ENCODE measurements at places on chromosomes 11 and 22.

DNA sequence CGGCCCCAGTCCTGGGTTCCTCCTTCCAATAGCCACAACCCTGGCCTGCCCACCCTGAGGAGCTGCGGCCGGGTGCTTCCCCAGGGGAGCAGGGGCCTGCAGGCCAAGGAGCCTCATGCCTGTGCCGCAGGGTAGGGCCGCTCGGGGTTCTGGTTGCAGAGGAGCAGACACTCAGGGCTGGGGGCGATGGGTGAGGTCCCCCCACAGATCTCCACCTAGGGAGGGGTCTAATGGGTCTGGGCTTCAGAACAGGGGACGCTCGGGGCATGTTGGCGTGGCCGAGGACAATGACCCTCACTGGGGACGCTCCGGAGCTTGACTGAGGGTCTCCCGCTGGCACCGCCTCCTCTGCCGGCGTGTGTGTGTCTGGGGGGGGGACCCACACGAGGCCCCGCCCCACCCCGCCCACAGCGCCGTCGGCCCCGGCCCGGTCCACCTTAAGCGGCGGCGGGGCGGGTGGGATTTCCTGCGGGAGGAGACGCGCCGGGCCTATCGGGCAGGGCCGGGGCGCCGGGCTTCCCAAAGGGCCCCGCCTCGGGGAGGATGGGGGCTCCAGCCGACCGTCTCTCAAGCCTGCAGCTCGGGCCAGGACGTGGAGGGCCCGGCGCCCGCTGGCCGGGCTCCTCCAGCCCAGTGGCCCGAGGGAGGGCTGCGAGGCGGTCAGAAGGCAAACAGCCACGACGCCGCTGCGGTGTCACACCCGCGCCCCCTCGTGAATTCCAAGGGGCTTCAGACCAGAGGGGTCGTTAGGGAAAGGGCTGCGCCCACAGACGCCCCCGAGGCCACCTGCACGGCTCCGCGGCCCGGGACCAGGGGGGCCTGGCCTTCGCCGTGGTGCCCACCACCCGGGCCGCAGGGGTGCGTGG lies 640 bp upstream of the ZDHHC8 start:
- H3K4me1 ChIP-seq, result peaks cover 44% of the 10 kb centered on the region
- peaks cover 3% of the 10 kb centered on the region for H3K36me3 ChIP-seq
- peak overlapping the region; percentile 54 for H3K4me3 ChIP-seq
- no peaks in the 10 kb centered on the region for H3K27me3 ChIP-seq
- no peak overlapping the region for H3K27ac ChIP-seq

DNA sequence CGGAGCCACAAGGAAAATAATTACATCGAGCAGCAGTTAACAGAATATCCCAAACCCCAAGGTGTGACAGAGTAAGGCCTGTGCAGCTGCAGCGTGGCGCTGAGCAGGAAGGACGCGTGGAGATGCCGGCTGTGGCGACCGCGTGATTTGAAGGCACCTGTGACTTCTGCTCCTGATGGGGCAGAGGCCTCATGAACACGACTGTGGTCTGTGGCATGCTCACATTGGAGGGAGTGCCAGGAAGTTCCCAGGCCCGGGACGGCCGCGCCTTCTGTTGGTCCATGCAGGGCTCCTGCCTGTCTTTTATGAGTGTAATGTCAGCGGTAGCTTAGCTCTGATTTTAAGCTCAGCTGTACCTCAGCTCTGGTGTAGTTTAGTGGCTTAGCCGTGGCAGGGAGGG lies 50.4 kb downstream of the TPCN2 start:
- DNase-seq, result no peak
- H3K4me3 ChIP-seq, result no peak overlapping the region
- H3K4me1 ChIP-seq, result no peaks in the 10 kb centered on the region
- no peaks in the 10 kb centered on the region for H3K36me3 ChIP-seq

GRCh38 chr22:31800065-31800464 lies 46.2 kb downstream of the DEPDC5 start:
- no peak overlapping the region for H3K27ac ChIP-seq
- no peak overlapping the region for H3K4me3 ChIP-seq
- DNase-seq, result no peak
- peaks cover 16% of the 10 kb centered on the region for H3K36me3 ChIP-seq
- no peaks in the 10 kb centered on the region for H3K27me3 ChIP-seq

GRCh38 chr11:66637557-66638176 lies 836 bp upstream of the RBM4 start:
- H3K36me3 ChIP-seq, result peaks cover 25% of the 10 kb centered on the region
- H3K4me3 ChIP-seq, result peak overlapping the region; percentile 97
- H3K4me1 ChIP-seq, result peaks cover 62% of the 10 kb centered on the region
- no peak for DNase-seq
- H3K27me3 ChIP-seq, result no peaks in the 10 kb centered on the region

GRCh38 chr11:85044911-85045310 lies 582.2 kb downstream of the DLG2 start:
- H3K27me3 ChIP-seq, result no peaks in the 10 kb centered on the region
- DNase-seq, result no peak
- H3K36me3 ChIP-seq, result no peaks in the 10 kb centered on the region
- no peak overlapping the region for H3K27ac ChIP-seq

GRCh38 chr11:90744169-90744568 lies 521.3 kb upstream of the CHORDC1 start:
- H3K4me1 ChIP-seq, result no peaks in the 10 kb centered on the region
- no peaks in the 10 kb centered on the region for H3K27me3 ChIP-seq
- no peak overlapping the region for H3K27ac ChIP-seq
- no peak overlapping the region for H3K4me3 ChIP-seq

DNA sequence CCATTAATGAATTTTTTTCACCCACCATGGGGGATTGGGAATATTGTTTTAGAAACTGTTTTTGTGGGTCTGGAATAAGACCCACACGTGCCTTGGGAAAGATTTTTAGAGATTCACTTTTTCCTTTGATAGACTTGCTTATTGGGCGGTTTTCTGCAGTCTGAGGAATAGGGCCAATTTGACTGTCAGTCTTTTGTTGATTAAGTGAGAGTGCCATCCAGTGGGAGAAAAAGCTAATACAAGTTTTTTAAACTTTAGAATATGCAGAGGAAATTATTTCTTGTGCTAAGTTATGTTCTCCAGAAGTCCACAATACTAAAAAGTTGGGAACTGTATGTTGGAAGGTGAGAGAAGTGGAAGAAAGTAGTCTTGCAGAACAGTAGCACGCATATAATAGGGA lies 56.1 kb downstream of the PRMT3 start:
- no peak overlapping the region for H3K27ac ChIP-seq
- no peak for DNase-seq
- no peaks in the 10 kb centered on the region for H3K4me1 ChIP-seq
- H3K36me3 ChIP-seq, result peaks cover 7% of the 10 kb centered on the region
- no peak overlapping the region for H3K4me3 ChIP-seq

DNA sequence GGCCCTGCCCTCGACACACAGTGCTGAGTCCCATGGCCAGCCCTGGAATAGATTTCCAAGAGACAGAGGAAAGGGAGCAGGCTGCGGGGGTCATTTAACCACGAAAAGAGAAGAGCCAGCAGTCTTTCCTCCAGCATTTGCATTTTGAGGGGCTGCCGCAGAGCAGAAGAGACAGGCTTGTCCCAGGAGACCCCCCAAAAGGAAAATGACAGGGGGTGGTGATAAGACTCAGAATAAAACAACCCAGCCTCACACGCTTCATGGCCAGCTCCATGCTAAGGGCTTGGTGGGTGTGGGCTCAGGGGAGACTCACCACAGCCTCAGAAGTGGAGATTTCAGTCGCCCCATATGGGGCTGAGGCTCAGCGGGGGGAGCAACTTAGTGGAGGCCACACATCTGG lies 16.9 kb downstream of the TRIOBP start:
- no peaks in the 10 kb centered on the region for H3K4me1 ChIP-seq
- no peaks in the 10 kb centered on the region for H3K36me3 ChIP-seq
- DNase-seq, result no peak
- H3K27me3 ChIP-seq, result no peaks in the 10 kb centered on the region

DNA sequence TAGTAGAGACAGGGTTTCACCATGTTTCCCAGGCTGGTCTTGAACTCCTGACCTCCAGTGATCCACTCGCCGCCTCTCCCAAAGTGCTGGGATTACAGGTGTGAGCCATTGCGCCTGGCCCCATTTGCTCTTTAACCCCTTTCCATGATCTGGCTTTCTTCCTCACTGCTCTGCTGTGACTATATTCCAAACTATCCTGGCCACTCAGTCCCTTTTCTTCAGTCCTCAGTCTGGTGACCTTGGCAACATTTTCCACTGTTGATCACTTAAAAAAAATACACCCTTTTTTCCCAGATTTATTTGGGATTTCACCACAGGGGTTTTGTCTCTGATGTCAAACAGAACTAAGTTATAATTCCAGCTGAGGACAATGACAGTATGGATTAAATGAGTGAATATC lies 24.5 kb downstream of the MMP20 start:
- H3K4me1 ChIP-seq, result peaks cover 36% of the 10 kb centered on the region
- H3K4me3 ChIP-seq, result peak overlapping the region; percentile 37
- DNase-seq, result no peak
- peaks cover under 1% of the 10 kb centered on the region for H3K27me3 ChIP-seq
- H3K27ac ChIP-seq, result peak overlapping the region; percentile 50
- H3K36me3 ChIP-seq, result no peaks in the 10 kb centered on the region

GRCh38 chr11:82790723-82791484 lies 57.2 kb upstream of the FAM181B start:
- H3K27me3 ChIP-seq, result no peaks in the 10 kb centered on the region
- no peaks in the 10 kb centered on the region for H3K4me1 ChIP-seq
- no peaks in the 10 kb centered on the region for H3K36me3 ChIP-seq
- no peak overlapping the region for H3K27ac ChIP-seq
- DNase-seq, result no peak

DNA sequence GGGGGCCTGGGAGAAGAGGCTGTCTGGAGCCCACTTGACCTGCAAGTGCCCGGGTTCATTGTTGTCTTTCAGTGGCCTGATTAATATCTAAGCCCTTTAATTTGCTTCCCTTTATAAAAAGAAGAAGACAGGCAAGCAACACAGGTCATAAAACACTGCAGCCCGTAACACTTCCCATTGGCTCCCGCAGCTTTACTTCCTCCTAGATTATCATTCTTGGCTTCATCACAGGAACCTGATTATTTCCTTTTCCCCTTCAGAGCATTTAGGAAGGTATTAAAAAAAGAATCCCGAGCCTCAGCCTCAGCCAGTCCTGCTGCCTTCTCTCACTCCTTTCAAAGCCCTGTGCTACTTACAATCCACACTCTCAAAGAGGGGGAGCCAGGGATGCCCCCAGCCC lies 183.2 kb downstream of the GRIK4 start:
- H3K4me3 ChIP-seq, result no peak overlapping the region
- no peak for DNase-seq
- no peaks in the 10 kb centered on the region for H3K36me3 ChIP-seq
- H3K27me3 ChIP-seq, result peaks cover 38% of the 10 kb centered on the region
- H3K27ac ChIP-seq, result no peak overlapping the region
- no peaks in the 10 kb centered on the region for H3K4me1 ChIP-seq

DNA sequence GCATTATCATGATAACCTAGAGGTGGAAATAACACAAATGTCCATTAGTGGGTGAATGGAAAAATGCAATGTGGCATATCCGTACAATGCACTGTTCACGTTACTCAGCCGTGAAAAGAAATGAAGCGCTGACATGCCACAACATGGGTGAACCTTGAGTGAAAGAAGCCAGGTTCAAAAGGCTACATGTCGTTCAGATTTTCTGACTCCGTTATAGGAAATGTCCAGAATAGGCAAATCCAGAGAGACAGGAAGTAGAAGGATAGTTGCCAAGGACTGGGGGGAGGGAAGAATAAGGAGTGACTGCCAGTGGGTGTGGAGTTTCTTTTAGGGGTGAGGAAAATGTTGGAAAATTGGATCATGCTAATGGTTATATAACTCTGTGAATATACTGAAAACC lies 133.8 kb downstream of the ATXN10 start:
- no peaks in the 10 kb centered on the region for H3K27me3 ChIP-seq
- peaks cover 7% of the 10 kb centered on the region for H3K36me3 ChIP-seq
- H3K27ac ChIP-seq, result no peak overlapping the region
- no peak overlapping the region for H3K4me3 ChIP-seq
- no peak for DNase-seq

- H3K36me3 ChIP-seq, result no peaks in the 10 kb centered on the region
- peak; percentile 30 for DNase-seq
- no peak overlapping the region for H3K27ac ChIP-seq
- H3K27me3 ChIP-seq, result peaks cover 37% of the 10 kb centered on the region
- H3K4me1 ChIP-seq, result no peaks in the 10 kb centered on the region
- no peak overlapping the region for H3K4me3 ChIP-seq
Observed at GRCh38 chr11:113994077-113994954, 19.4 kb downstream of the HTR3A start.

DNA sequence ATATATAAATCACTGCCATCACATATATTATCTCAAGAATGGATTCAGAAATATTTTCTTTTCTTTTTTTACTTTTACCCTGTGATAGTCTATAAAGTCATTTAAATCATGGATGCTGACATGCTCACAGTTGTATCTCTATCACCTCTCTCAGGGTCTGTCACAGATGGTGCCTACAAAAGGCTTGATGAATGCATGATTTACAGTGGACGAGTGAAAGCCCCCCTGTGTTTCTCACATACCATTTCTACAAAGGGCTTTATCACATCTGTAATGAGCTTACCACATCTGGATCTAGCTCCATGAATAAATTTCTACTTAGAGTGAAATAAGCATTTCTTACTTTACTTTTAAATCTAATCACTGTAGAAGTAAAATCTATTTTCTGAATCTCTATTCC lies 121.4 kb upstream of the CARD18 start:
- peaks cover 7% of the 10 kb centered on the region for H3K27me3 ChIP-seq
- no peaks in the 10 kb centered on the region for H3K36me3 ChIP-seq
- no peaks in the 10 kb centered on the region for H3K4me1 ChIP-seq
- H3K27ac ChIP-seq, result no peak overlapping the region

GRCh38 chr11:19963697-19964387 lies 196.4 kb downstream of the DBX1 start:
- peaks cover 38% of the 10 kb centered on the region for H3K4me1 ChIP-seq
- H3K27ac ChIP-seq, result no peak overlapping the region
- H3K4me3 ChIP-seq, result peak overlapping the region; percentile 63
- DNase-seq, result peak; percentile 67

- DNase-seq, result no peak
- peaks cover 80% of the 10 kb centered on the region for H3K4me1 ChIP-seq
- no peak overlapping the region for H3K27ac ChIP-seq
- H3K36me3 ChIP-seq, result peaks cover 2% of the 10 kb centered on the region
- H3K4me3 ChIP-seq, result peak overlapping the region; percentile 74
Observed at GRCh38 chr11:74005721-74006517, 3.0 kb downstream of the UCP3 start.

- H3K27me3 ChIP-seq, result no peaks in the 10 kb centered on the region
- H3K27ac ChIP-seq, result no peak overlapping the region
- H3K4me3 ChIP-seq, result no peak overlapping the region
- no peak for DNase-seq
Observed at GRCh38 chr11:41289408-41289807, 170.0 kb downstream of the LRRC4C start.

GRCh38 chr22:27237080-27237741 lies 564.3 kb downstream of the MN1 start:
- DNase-seq, result no peak
- H3K4me1 ChIP-seq, result no peaks in the 10 kb centered on the region
- no peak overlapping the region for H3K27ac ChIP-seq
- no peak overlapping the region for H3K4me3 ChIP-seq
- H3K36me3 ChIP-seq, result no peaks in the 10 kb centered on the region

- no peak for DNase-seq
- peaks cover 46% of the 10 kb centered on the region for H3K27me3 ChIP-seq
- no peaks in the 10 kb centered on the region for H3K4me1 ChIP-seq
- H3K27ac ChIP-seq, result no peak overlapping the region
- no peak overlapping the region for H3K4me3 ChIP-seq
- no peaks in the 10 kb centered on the region for H3K36me3 ChIP-seq
Observed at GRCh38 chr11:134802116-134802515, 390.1 kb upstream of the B3GAT1 start.

- H3K4me1 ChIP-seq, result no peaks in the 10 kb centered on the region
- DNase-seq, result no peak
- no peak overlapping the region for H3K27ac ChIP-seq
- H3K36me3 ChIP-seq, result peaks cover 1% of the 10 kb centered on the region
Observed at GRCh38 chr11:103696123-103696522, 340.3 kb upstream of the DDI1 start.

Measured in activated T-cell treated with anti-CD3 and anti-CD28 coated beads, Interleukin-2, amount 50 U/mL, for 72 hours (primary cell).